ENCODE measurements at places on chromosomes 16 and 17.

DNA sequence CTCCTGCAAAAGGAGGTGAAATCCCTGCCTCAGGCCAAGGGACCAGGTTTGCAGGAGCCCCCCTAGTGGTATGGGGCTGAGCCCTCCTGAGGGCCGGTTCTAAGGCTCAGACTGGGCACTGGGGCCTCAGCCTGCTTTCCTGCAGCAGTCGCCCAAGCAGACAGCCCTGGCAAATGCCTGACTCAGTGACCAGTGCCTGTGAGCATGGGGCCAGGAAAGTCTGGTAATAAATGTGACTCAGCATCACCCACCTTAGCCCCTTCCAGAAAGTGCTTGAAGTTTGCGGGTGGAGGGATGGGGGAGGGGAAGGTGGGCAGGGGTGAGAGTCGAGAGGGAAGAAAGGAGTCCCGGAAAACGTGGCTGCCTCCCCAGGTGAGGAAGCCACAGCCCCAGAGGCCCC, 2.1 kb downstream of the MC1R start:
- no peak for DNase-seq

GRCh38 chr16:73599351-73599750, 551.4 kb upstream of the ZFHX3 start:
- no peak for DNase-seq

- no peak for DNase-seq
Observed at GRCh38 chr16:80462917-80463316, 77.9 kb upstream of the DYNLRB2 start.

DNA sequence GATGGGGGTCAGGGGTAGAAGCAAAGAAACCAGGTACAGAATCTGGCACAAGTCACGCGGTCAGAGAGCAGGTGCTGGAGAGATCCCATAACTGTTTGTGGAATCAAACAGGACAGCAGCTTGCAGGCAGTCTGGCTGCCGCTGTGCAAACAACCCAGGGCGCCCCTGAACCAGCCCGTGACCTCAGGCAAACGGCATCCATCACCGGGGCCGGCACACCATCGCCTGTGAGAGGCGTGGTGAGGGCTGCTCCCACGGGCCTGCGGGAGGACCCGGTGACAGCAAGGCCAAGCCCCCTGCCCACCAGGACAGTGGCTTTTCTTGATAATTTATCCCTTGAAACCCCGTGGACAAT, 47.9 kb downstream of the CBFA2T3 start:
- no peak for DNase-seq

DNA sequence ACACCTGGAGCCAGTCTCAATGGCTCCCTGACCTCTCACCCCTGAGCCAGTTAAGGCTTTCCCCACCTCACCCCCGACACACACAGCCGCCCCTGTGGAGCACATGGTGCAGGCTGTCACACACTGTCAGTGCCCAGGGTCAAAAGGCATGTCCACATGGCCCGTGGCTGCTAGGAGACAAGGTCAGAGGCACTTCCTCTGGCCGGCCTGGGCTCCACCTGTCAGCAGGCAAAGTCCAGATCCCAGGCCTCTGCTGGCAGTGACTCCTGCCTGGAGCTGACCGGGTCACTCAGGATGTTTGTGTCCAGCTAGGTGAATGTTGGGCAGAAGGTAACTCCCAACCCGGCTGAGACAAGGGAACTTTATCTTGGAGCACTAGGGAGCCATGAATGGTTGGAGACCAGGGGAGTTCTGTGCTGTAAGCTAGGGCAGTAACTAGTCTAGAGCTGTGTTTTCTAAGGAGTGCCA, 6.0 kb downstream of the SREBF1 start:
- no peak for DNase-seq

- DNase-seq, result peak; percentile 49
Observed at GRCh38 chr16:2752850-2753732, 653 bp downstream of the SRRM2 start.

GRCh38 chr17:64273006-64273405, 9.9 kb upstream of the TEX2 start:
- no peak for DNase-seq

DNA sequence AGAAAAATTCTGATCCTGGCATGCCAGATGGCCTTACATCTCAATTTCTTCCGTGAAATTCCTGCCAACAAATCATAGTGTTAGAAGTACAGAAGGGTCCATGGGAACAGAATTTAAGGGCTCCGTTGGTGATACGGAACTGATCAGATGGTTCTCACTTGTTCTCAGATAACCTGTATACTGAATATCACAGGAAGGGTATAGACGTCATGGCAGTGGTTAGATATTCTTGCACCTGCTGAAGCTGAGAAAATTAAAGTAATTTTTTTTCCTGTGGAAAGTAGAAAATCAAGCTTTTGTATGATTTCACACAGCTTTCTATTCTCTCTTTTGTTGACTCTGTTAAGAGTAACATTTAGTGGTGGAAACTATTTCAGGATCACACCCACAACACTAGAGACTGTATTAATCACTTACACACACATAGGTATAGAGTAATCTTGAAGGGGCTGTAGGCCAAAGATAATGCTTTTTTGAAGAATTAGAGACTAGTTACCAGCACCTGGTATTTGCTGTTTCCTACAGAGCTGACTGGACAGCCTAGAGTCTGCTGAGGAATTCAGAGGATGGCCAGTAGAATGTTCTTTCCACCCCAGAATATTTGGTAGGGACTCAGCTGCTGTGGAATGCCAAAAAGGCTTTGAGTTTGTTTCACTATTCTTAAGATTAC, 7.5 kb downstream of the TENT4B start:
- DNase-seq, result no peak

- DNase-seq, result no peak
Observed at GRCh38 chr17:76667786-76668453, 24.4 kb upstream of the ST6GALNAC1 start.

Measured in stromal cell of bone marrow (primary cell).